ENCODE measurements at places on chromosomes 3 and 15. TPM values are rescaled to one million over a fixed set of nuclear protein-coding genes. Genes with fewer than 3 reads are reported as not detected.

CHST13 gene
- total RNA-seq, result 0.63 TPM

MAP3K13 gene
- 11.5 TPM for total RNA-seq

ASB14 gene
- total RNA-seq, result not detected

GPR27 gene
- 0.81 TPM for total RNA-seq

HES1 gene
- 48.2 TPM for total RNA-seq

SATB1 gene
- 14.8 TPM for total RNA-seq

DNAJC13 gene
- total RNA-seq, result 20.7 TPM

XYLB gene
- 1.0 TPM for total RNA-seq

Measured in mesangial cell (primary cell).